ENCODE measurements at places on chromosomes 12 and 14. TPM values are rescaled to one million over a fixed set of nuclear protein-coding genes. Genes with fewer than 3 reads are reported as not detected.

The TRHDE gene
- total RNA-seq: not detected

The KERA gene
- not detected for total RNA-seq

The OR4E2 gene
- not detected for total RNA-seq

DNA sequence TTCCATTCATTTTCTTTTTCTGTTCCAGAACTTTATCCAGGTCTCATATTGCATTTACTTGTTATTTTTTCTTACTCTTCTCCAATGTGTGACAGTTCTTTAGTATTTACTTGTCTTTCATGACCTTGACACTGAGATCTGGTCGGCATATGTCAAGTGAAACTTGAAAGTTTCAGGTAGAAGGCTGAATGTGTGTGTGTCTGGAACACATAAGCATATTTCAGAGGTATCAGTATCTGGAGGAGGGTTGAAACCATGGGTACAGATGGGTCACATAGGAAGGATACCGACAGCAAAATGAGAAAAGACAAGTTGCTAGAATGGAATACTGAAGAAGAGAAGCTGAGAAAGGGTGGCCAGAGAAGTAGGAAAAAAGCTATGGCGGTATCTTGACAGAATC is 22.5 kb upstream of the PTGDR start:
- H3K4me3 ChIP-seq: no peak overlapping the region
- H3K27ac ChIP-seq: no peak overlapping the region
- peaks cover 9% of the 10 kb centered on the region for H3K27me3 ChIP-seq
- peaks cover 7% of the 10 kb centered on the region for H3K4me1 ChIP-seq

The KRT3 gene
- total RNA-seq: 0.08 TPM

The FOXG1 gene
- total RNA-seq: not detected

DNA sequence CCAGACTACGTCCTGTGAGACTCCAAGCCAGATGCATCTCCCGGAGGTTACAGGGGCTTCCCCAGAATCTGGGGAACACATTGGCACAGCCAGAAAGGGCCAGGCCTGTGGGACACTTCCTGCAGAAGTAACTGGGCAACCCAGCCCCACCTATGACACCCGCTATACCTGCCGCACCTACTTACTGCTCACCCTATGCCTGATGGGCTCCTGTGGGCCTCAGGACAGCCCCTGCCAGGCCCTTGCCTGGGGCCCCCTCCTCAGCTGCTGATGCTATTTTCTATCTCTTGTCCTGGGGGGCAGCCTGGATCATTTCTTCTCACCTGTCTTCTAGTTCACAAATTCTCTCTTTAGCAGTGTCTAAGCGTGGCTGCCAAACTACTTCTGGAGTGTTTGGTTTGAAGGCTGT is 28.7 kb downstream of the JAG2 start:
- H3K27ac ChIP-seq: no peak overlapping the region
- H3K4me1 ChIP-seq: no peaks in the 10 kb centered on the region
- no peak for DNase-seq
- no peaks in the 10 kb centered on the region for H3K27me3 ChIP-seq

DNA sequence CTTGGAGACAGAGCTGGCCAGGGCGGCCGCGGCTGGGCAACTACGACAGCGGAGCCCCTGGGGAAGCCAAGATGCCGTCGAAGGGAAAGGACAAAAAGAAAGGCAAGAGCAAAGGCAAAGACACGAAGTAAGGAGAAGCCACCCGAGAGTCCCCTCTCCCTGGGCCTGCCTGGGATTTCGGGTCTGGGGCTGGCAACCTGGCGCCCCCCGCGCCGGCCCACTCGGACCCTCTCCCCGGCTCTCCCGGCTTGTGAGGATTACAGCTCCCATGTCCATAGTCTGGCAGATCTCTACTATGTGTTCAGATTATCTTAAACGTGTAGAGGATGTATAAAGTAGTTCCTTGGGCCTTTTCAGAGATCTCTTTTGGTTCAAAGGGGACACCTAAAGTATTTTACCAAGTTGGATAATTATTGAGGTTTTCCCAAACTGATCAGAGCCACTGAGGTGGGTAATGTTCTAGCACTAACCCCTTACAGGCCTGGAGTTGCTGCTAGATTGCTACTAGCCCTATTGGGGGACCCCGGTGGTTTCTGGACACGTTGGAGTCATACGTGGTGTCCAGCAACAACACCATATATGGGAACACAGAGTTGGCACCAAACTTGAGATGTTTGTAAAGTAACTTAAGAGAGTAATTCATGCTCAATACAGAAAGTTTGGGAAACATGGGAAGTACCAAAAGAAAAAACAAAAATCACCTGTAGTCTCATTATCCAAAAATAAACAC is 424 bp downstream of the BBOF1 start:
- H3K27me3 ChIP-seq: peaks cover 3% of the 10 kb centered on the region
- peak overlapping the region; percentile 80 for H3K27ac ChIP-seq
- peaks cover 17% of the 10 kb centered on the region for H3K4me1 ChIP-seq
